Suprapubic skin (tissue), 4 donors: ENCODE measurements at places on chromosomes 3 and 15. TPM values are rescaled to one million over a fixed set of nuclear protein-coding genes. Genes with fewer than 3 reads are reported as not detected.
A peak's percentile ranks its signal among the peaks of the same experiment; 100 is the strongest.

DBR1 gene
- 12.7 TPM for total RNA-seq

GUCA1C gene
- total RNA-seq = not detected

GP5 gene
- not detected for total RNA-seq

CCDC66 gene
- total RNA-seq = 17.2 TPM

TMC3 gene
- total RNA-seq = not detected

USF3 gene
- 34.6 TPM for total RNA-seq

DNA sequence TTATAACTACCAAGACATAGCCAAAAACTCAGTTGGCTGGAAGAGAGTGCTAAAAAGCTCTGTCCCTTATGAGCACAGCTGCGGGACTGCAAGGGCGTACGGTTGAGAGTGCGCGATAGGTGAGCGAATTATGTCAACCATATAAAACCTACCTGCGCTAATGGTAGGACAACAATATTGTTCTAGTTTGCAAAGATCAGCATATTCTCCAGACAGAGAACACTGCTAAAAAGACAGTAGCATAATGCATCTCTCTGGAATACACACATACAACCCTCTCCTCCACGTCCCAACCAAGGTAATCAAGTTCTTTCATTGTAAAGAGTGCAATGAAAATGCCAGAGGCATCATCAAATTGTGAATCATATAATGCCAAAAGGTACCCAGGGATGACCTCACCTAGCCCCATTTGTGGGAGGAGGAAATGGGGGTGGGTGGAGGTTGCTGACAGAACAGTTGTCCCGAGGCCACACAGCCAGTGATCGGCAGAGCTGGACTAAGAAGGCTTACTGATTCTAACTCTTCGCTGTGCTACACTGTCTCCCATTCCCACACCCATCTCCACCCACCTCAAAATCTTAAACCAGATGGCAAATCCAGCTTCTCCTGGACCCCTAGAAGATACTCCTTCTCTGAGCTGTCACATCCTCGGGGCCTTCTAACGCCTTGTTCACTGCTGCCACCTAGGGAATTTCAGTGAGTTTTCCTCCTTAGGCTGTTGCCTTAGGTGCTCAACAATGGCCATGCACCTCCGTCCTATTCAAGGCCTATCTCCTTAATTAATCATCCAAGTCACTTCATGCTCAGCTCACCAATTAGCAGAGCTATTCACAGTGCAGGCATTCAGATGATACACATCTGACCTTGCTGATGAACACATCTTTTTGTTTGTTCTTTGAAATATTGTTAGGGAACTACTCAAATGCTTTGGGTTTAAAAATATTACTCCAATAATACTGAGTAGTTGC lies 60.7 kb downstream of the RPL22L1 start:
- DNase-seq = no peak

GRCh38 chr15:88699861-88700260 lies 61.0 kb downstream of the ISG20 start:
- peak; percentile 40 for DNase-seq

- no peak for DNase-seq
Observed at GRCh38 chr3:99126316-99126715, 224.8 kb upstream of the DCBLD2 start.

GRCh38 chr15:48695088-48695826 lies 49.7 kb upstream of the FBN1 start:
- DNase-seq = no peak

- no peak for DNase-seq
Observed at GRCh38 chr3:53597136-53597915, 102.9 kb downstream of the CACNA1D start.

DNA sequence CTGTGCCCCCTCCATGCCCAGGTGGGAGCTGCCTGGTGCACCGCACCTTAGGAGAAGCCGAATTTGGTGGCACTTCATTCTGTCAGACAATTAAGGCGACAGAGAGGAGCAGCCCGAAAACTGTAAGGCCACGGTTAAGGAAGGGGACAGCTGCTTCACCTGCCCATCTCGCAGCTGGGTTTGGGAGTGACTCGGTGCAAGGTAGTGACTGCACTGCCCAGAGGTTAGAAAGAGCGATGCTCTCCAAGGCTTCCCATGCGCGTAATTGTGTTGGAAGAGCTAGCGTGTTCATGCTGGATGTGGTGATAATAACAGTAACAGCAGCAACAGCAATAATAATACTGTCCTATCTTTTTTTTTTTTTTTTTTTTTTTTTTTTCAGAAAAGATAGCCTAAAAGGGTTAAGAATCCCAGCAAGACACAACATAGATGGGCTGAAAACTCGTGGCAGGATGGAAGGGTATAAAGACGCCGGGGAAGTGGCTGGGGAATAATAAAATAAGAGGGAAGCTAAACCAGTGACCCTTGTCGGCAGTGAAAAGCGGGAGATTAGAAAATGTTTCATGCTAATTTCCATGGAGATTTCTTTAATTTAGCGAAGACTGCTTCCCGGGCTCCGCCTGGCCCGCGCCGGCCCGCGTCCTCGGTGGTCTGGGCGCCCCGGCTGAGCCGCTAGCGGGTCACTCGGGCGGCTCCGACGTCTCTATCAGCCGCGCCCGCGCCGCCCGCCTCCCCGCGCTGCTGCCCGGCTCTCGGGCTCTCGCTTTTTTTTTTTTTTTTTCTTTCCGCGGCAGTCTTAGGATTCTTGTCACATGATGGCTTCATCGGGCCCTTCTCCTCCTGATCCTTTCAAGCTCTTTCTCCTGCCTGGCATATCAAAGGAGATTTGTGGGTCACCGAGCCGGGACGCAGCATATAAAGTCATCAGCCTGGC lies 617.1 kb downstream of the NR2F2 start:
- no peak for DNase-seq

DNA sequence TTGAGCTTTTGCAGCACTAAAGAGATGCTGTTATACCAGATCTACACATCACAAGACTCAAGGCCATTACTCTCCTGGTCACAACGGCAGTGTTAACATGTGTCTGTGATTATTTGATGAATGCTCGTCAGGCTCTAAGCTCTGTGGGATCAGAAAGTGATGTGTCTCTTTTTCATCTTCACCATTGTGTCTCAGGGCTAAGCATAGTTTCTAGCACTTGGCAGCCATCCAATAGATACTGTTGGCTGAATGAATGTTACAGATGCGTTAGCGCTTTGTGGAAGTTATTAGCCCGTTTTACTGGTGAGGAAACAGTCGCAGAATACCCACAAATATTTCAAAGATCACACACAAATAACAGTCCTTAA lies 1.2 kb upstream of the FAM81A start:
- DNase-seq = no peak

DNA sequence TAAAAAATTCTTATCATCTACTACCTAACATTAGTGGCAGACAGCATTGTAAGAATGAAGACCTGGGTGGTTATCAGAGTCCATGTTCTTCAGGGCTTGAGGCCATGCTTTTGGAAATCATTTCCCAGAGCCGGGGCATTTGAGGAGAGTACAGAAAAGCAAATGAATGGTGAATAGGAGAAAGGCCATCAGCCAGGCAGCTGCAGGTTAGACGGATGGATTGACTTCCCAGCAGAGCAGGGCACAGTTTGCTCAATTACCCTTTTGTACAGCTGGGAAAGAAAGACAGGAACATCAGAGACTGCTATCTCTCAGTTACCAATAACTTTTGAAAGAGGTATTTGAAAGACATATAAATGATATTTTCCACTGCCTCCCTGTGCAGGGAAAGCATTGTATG lies 135.6 kb downstream of the ALCAM start:
- DNase-seq = no peak

DNA sequence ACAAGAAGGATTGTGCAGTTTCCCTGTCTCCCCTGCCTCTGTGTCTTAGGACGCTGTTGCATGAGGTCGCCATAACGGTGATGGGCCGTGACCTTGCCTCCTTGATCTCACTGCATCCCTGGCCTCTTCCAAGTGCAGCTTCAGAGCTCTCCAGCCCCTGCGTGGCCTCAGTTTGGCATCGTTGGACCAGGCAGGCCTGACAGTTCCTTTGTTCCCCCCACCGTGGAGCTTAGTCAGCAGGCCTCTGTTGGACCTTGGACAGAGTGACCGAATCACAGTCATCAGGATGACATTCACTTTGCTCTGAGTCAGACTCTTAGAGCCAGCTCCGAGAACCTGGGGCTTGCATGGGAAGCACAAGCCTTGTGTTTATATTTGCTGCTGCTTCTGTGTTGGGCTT lies 139.4 kb downstream of the OPA1 start:
- no peak for DNase-seq

DNA sequence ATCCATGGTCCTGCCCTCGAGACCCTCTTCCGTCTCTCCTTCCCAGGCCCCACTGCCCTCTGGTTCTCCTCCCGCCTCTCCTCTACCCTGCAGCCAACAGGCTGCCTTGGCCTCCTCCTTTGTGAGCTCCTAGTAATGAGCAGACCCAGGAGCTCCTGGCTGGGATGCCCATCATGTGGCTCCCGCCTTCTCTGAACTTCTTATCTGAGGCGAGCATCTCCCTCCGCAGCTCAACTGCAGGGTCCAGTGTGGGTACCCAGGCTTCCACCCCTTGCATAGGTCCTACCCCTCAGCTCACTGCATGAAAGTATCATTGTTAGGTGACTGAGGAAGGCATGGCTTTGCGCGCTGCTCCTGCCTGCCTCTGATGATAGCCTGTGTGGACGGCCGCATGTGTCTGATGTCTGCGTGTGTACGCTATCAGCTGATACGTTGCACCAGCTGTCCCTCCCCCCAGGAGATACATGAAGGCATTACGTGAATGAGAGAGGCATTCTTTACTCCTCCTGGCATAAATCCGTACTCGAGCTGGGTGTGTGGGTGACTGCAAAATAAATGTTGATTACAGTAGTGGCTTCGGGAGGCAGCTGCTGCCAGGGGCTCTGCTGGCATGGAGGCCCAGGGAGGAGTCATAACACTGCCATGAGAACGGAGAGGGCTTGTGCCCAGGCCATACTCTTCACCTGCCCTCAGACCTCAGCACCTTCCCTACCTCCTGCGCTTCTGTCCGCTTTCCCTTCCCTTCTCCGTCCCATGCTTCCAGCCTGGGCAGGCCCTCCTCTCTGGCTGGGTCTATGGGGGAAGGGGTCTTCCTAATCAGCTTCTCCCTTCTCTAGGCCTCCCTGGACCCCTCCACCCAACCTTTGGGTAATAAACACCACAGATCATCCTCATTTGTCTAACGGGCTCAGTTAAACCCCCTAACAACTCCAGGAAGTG lies 48.8 kb downstream of the ZNF710 start:
- no peak for DNase-seq

DNA sequence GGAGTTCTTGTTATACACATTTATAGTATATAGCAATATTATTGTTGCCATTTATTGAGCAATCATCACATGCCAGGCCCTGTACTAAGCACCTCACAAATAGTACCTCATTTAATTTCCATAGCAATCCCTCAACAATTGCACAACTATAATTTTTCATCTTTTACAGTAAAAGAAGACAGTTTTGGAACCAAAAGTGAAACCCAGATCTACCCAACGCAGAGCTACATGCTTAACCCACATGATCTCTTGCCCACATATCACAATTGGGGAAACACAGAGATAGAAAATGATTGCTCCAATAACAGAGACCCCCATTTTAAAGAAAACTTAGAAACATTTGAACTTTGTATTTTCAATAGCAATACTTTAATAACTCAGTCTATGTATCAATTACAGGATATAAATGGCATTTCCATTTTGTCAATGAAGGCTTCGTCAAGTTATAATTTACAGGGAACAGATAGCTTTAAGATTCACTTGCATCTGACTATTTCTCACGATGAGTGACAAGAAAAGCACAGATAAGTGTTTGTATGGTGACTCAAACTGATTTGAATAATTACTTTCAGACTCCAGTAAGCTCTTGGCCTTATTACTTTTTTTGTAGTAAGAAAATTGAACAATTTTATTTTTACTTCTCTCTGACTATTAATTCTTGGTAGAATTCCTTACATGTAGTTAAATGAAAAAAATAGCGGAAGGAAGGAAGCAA lies 38.7 kb upstream of the CCDC50 start:
- no peak for DNase-seq

- DNase-seq = no peak
Observed at GRCh38 chr3:8817486-8817885, 48.1 kb upstream of the OXTR start.

DNA sequence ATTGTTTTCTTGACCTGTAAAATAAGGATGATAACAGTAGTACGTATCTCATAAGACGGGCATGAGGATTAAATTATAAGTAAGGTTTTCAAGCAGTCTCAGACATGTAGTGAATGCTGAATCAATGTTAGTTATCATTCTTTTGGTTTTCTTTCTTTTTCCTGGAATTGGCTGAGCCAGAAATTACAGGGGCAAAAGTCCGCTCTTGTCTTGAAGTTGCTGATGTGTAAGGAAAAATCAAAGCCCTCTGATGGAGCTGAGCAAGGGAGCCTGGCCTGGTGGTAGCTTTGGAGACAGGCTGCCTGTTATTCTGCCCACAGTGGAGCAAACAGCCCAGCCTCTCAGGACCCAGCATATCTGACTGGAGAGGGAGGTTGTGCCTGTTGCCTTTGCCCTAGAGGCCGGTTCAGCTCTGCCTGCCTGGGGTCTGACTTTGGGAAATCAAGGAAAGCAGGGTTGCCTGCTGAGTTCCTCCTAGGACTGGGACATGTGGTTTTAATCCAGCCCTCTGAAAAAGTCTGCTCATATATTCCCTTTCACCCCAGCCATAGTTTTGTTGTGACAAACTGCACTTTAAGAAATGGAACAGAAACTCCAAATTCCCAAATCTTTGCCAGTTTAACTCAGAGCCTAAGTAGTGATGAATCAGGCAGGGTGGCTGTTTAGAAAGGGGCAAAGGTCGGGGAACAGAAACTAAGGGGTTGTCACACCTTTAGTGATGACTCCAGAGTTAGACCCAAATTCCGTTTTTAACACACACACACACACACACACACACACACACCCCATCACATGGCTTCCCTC lies 40.1 kb downstream of the GASK1A start:
- DNase-seq = peak; percentile 55

DNA sequence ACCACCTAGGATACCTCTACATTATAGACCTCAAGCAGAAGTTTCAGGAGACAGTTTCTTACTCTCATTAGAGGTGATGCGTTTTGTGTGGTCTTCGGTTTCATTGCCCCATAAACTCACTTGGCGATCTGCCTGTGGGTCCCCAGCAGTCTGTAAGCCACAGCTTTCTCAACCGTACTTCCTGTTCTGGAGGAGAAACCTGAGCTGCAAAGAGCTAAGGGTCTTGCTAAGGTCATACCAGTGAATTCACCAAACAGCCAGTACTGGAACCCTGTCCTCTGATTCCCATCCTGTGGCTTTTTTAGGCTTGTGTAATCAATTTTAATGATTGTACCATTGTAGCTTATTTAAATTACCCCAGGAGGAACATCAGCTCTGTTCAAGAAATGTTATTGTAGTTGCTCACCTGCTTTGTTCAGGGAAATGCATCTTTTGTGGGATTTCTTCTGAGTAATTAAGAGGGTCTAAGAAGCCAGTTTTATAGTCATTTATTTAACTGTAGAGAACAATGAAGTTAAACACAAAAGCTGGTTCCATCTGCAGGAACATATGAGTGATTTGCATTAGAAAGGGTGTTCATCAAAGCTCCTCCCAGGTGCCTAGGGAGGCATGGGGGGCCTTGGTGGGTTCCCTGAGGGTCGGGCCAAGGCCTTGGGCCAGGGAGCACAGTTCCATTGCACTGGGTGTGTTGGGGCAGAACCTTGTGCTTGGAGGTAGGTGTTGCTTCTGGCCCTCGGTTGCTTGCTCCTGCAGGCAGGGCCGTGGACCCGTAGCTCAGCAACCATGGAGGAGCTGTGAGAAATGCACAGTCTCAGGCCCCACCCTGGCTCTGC lies 69.6 kb downstream of the APBA2 start:
- no peak for DNase-seq

GRCh38 chr3:116114586-116114985 lies 330.7 kb downstream of the LSAMP start:
- no peak for DNase-seq
